SK-N-SH (cell line): ENCODE measurements at places on chromosomes 1 and 21. TPM values are rescaled to one million over a fixed set of nuclear protein-coding genes. Genes with fewer than 3 reads are reported as not detected.
A peak's percentile ranks its signal among the peaks of the same experiment; 100 is the strongest.

Gene C1orf141
- polyA plus RNA-seq = not detected in 2 replicates

GRCh38 chr21:41375875-41376274 lies 14.0 kb downstream of the MX2 start:
- no peak for DNase-seq

Gene KRTAP12-2
- not detected in 2 replicates for polyA plus RNA-seq

Gene SSU72
- polyA plus RNA-seq = 73.6 and 104 TPM in 2 replicates

DNA sequence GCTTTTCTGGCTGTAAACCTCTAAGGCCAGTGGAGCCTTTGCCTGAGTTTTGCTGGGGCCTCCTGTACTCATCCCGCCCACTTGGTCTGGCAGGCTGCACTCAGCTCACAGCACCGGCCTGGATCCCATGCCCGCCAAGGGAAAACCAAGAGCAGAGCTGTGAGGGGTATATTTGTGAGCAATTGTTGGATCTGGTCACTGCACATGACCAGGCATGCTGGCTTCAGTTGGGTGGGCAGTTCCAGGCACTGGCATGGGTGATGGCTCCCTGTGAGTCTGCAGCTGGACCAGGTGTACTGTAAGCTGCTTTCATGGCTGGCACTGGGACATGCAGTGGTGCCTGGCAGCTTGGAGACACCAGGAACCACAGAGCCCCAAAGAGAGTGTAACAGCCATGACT lies 563.1 kb upstream of the RGS18 start:
- no peak for DNase-seq

DNA sequence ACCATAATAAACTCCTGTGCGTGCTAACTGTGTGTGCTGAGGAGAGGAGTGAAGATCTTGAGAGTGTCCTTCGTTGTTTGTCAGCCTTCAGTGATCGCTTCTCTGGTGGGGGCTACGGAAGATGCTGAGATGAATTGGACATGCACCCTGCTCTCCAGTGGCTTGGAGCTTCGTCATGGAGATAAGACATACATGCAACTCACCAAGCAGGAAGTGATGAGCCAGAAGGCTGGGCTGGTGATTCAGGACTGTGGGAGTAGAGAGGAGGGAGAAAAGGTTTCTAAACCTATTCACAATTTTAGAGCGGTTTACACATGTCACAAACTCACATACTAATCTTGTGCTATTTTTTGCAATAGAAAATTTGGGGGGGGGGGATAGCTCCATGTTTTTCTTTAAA lies 128.9 kb upstream of the ADAR start:
- no peak for DNase-seq

- no peak for DNase-seq
Measured at GRCh38 chr1:230822092-230822581, 46.2 kb downstream of the C1orf198 start.

GRCh38 chr1:50548243-50548642 lies 125.0 kb upstream of the DMRTA2 start:
- no peak for DNase-seq

Gene NKAIN1
- 0.54 and 0.96 TPM in 2 replicates for polyA plus RNA-seq

DNA sequence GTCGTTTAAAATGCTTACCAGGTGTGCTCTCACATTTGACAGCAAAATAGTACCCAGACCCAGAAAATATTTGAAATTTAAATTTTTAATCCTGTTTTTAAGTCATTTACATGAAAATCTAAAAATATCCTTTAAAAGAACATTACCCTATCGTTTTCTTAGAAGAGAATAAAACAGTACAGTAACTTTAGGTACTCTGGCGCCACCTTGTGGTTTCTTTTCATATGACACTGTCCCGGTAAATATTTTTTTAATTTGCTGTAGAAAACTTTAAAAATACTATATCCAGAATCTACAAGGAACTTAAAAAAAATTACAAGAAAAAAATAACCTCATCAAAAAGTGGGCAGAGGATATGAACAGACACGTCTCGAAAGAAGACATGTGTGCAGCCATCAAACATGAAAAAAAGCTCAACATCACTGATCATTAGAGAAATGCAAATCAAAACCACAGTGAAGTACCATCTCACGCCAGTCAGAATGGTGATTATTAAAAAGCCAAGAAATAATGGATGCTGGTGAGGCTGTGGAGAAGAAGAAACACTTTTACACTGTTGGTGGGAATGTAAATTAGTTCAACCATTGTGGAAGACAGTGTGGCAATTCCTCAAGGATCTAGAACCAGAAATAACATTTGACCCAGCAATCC lies 129.2 kb downstream of the RGS21 start:
- DNase-seq = no peak

Gene OR6K3
- polyA plus RNA-seq = not detected in 2 replicates

GRCh38 chr1:6574818-6575217 lies 5.0 kb upstream of the ZBTB48 start:
- peak; percentile 10 for DNase-seq

GRCh38 chr1:173058556-173058955 lies 7.8 kb upstream of the TNFSF18 start:
- no peak for DNase-seq

DNA sequence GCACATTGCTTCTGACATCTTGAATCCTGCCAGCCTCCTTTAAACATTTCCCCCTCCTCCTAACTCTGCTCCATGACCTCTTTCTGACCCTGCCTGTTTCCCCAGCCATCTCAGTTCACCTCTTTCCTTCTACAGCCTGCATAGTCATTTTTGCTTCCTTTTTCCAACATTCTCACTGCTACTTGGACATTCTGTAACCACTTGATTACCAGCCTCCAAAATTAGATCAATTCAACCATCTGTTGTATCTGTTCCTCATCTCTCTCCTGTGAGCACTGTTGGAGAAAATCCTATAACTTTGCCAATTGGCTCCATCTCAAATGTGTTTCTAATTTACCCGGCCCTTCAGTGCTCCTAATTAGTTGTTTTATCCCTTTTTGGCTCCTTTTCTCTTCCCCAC lies 27.5 kb upstream of the GPR88 start:
- no peak for DNase-seq

GRCh38 chr1:221084681-221085080 lies 205.4 kb downstream of the HLX start:
- no peak for DNase-seq

DNA sequence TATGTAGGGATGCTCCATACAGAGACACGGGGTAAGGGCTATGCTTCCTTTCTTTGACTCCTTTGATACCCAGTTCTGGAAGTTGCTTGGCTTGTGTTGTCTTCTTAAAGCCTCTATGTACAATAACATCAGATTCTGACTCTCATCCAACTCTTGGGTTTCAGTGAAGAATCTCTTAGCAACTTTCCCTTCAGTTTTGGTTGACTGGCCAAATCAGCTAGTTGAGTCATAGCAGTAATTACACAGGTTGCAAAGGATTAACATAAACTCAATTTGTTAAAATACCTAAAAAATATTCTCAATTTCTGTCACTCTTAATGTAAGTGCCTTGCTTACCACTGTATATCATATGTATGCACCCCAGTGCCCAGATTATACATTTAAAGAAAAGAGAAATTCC lies 9.2 kb downstream of the CD1E start:
- DNase-seq = no peak

DNA sequence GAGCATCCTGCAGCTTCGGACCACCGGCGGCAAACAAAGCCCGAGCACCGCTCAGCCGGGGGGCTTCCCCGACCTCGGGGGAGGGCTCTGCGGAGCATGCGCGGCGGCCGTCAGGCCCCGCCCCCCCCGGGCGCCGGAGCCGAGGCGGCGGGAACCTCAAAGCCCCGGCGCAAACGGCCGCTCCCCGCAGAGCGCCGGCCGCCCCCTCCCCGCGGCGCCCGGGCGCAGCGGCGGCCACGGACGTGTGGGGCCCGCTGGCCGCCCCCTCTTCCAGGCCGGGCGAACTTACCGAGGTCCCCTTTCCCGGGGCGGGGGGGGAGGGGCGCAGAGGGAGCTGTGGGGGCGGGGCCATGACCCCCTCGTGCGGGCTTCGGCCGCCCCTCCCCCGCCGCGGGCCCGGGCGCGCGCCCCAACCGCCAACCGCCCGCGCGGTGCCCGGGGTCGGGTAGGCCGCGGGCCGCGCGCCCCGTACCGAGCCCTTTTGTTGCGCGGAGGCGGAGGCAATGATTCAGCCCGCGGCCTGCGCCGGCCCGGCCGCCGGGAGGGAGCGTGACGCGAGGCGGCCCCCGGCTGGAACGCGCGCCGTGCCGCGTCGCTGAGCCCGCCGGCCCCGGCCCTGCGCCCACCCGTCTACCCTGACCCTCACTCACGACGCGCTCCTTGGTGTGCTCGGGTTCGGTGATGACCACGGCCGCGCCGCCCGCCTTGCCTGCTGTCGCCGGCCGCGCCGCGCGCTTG lies 1.7 kb downstream of the RCC2 start:
- DNase-seq = peak; percentile 96

DNA sequence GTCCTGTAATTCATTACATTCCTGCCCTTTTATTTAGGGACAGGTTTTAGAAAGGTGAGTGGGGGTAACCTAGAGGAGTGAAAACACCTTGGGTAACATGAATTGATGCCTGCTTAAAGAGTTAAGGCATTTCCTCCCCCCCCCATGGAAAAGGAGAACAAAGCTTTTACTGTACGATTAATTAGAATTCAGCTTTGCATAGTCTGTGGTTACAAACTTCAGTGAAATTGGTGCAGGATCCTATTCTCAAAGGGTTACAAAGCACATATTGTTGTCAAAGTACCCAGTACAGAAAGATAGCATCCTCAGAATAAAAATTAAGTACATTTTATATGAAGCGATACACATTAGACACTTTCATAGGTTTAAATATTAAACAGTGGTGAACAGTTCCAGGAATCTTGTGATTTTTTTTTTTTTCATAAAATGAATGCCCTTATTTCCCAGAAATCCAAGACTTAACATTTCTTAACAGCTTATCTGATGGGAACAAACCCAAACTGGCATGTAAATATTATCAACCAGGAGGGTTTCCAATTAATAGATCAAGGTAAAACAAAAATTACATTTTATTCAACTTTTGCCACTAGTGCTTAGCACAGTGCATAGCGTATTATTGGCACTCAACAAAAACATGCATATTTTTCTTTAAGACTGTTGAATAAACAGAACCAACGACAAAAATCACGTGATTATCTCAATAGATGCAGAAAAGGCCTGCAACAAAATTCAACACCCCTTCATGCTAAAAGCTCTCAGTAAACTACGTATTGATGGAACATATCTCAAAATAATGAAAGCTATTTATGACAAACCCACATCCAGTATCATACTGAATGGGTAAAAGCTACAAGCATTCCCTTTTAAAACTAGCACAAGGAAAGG lies 172.7 kb downstream of the PDE4B start:
- no peak for DNase-seq

- no peak for DNase-seq
Measured at GRCh38 chr1:184480736-184481135, 93.9 kb downstream of the C1orf21 start.

GRCh38 chr1:34370748-34371147 lies 194.0 kb downstream of the C1orf94 start:
- DNase-seq = no peak

Gene CAMSAP2
- 5.5 and 7.3 TPM in 2 replicates for polyA plus RNA-seq

DNA sequence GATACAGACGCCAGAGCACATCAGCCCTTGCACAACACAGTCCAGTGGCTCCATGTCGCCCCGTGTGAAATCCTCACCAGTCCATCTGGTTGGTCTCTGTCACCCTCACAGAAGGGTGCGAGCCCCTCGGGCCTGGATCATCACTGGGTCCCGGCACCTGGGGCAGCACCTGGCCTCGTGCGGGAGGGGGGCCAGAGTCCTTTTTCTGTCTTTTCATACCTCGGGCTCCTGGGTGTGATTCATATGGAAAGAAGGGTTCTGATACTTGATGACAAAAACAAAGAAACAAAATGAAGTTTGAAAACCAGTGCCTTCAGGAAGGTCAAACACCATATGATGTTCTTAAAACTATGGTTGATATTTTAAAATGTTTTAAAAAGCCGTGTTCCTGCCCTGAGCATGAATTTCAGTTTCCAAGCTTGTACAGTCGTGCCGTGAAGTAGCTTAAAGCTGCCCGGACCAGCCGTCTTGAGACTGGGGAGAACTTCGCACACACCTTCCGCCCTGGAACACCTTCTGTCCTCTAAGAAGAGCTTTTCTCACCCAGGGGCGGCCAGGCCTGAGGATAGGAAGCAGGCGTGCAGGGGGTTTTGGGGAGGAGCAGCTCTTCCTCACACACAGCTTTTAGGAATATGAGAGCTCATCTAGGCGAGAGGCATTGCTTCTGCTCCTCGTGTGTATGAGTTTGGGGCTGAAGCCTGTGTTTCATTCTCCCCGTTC lies 35.2 kb downstream of the SLC37A1 start:
- DNase-seq = no peak

DNA sequence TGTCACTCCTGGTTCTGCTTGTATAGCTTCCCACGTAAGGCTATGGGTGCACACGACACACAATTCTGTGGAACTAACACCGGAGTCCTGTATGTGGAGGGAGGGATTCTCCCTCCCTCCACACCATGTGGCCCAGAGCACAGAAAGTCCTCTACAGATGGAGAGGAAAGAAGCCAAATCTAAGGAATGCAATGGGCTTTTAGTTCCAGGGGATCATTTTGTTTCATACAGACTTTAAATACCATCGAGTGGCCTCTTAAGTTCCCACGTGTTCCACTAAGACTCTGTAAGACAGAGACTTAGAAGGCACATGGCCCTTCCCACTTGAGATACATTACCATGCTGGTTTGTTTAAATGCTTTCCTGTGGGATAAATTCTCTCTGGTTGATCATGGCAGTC lies 156.0 kb downstream of the TGFB2 start:
- no peak for DNase-seq

- no peak for DNase-seq
Measured at GRCh38 chr1:211420389-211420788, 71.6 kb downstream of the RD3 start.

Gene GPR37L1
- polyA plus RNA-seq = not detected in 2 replicates

- peak; percentile 98 for DNase-seq
Measured at GRCh38 chr1:26826261-26827105, at the start of gene ZDHHC18. TSS of gene ZDHHC18 (plus strand) at chr1:26826688. CDS start at chr1:26826805, 117 bp downstream.

GRCh38 chr1:98121646-98122045 lies 200.8 kb upstream of the DPYD start:
- DNase-seq = no peak

- no peak for DNase-seq
Measured at GRCh38 chr1:188590641-188591040, 1761.9 kb downstream of the PLA2G4A start.

- DNase-seq = no peak
Measured at GRCh38 chr1:246397046-246397445, 110.0 kb downstream of the SMYD3 start.

DNA sequence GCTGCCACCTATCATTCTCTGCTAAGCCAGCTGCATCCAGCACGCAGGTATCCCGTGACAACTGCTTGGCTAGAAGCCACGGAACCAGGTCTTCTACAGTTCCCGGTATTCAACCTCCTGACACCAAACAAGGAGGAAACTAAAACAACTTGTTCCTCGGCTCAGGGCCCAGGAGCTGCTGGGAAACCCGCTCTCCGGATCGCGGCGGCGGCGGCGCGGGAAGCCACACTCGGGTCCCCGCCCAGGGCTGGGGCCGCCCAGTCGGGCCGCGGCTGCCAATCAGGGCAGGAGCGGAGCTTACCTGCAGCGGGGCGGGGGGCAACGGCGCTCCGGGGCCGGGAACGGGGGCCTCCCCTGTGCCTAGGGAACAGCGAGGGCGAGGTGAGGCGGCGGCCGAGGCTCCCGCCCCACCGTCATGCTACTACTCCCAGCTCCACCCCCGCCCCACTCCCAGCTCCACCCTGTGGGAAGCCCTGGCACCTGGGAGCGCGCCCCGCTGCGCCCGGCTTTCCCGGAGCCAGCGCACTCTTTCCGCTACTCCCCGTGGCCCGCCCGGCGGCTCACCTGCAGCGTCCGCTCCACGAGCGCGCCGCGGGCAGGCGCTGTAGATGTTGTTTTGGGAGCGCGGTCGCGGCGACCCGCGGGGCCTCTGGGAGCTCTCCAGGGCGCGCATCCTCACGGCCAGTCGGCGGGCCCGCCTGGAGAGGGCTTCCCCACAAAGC lies 12.1 kb downstream of the IL24 start:
- peak; percentile 82 for DNase-seq

Gene STYXL2
- polyA plus RNA-seq = not detected in 2 replicates

- DNase-seq = peak; percentile 51
Measured at GRCh38 chr1:181423301-181423918, 59.9 kb upstream of the CACNA1E start.
